ENCODE measurements at places on chromosomes 2 and 18.

DNA sequence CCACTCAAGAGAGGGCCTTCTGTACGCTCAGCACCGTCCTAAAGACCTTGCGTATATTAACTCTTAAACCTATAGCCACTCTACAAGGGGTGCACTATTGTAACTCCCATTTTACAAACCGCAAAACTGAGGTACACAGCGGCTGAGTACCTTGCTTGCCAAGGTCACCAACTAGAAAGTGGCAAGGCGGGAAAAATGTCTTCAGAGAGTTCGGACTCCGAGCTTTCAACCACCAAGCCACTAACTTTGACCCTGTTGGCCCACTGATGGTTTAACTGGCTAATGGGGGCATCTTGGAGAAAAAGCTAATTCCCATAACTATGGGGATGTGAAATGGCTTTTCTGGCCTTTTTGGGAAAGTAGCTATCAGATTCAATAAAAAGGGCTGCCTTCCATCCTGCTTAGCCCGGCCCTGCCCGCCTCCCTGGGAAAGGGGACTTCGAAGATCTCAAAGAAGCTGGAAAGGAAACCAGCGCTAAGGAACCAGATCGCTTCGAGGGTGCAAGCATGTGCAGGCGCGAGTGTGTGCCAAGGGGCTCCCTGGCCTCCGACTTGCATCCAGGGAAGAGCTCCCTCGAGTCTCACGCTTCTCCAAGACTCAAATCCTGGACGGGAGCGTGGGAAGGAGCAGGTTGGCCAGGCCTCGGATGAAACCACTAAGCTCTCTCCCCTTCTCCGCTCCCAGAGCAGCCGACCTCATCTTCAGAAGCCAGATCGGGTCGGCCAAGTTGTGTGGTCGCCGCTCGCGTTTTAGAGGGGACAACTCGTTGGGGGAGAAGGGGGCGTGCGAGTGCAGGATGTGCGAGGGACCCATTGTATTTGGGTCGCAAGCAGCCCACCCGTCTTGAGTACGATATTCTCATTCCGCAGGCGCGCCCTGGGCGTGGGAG, 2.2 kb upstream of the SP5 start:
- no peak overlapping the region for H3K27ac ChIP-seq
- no peaks in the 10 kb centered on the region for H3K36me3 ChIP-seq
- H3K27me3 ChIP-seq = peaks cover 45% of the 10 kb centered on the region

DNA sequence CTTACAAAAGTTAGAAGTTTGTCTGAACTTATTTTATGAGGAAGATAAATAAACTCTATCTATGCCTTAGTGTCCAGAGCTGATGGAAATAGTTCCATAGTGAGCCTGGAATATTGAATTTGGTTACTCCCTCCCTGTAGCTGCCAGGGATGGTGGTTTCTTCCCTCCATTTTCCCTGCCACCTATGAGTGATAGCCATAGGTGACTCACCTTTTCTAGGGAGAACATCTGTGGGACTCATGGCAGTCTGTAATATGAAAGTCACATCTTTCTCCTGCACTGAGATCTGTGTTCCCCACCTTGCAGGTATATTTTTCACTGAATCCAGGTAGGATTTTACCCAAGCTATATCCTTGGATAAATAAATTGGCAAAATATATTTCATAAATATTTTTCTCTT, 148.8 kb downstream of the TPGS2 start:
- H3K27me3 ChIP-seq = no peaks in the 10 kb centered on the region
- H3K4me3 ChIP-seq = no peak overlapping the region
- no peaks in the 10 kb centered on the region for H3K4me1 ChIP-seq
- no peak overlapping the region for H3K27ac ChIP-seq

DNA sequence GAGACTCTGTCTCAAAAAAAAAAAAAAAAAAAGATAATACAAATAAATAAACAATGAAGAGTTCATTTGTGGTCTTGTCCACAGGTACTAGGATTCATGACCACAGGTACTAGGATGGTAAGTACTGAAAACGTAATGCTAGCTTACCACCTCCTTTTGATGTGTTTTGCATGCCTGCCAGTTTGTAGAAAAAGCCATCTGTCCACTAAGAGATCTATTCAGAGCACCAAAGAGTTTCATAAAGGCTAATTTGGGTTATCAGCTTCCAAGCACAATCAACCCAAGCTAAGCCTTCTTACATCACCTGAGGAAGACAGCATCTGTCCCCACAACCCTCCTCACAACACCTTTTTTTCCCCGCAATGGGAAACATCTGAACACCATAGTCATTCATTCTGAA, 477.2 kb downstream of the ZEB2 start:
- DNase-seq = no peak
- H3K4me1 ChIP-seq = no peaks in the 10 kb centered on the region
- no peaks in the 10 kb centered on the region for H3K36me3 ChIP-seq

DNA sequence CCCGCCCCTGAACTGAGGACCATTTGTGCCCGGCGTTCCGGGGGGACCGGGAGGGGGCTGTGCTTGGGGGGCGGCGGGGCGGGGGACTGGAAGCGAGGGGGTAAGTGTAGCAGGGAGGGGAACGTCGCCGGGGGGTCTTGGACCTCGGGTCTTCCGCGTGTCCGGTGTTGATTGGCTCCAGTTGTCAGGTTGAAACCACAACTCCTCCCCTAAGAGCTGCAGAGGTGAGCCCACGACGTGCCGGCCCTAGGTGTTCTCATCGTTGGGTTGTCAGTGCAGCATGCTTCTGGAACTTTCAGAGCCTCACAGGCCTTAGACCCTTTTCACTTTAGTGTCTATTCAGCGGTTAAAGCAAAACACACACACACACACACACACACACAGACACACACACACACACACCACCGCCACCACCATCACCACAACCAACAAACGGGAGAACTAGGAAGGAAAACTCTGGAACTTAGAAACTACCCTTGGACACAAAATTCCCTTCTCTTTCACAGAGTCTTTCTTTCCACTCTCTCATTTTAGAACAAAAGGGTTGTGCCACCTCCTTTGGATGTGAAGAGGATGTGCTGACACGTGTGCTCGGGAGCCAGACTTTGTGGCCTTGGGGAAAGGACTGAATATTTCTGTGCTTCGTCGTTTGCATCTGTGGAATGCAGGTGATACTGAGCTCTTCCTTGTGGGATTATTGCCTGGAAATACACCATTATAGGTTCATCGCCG, 6.7 kb upstream of the DLX2 start:
- peaks cover 23% of the 10 kb centered on the region for H3K4me1 ChIP-seq
- no peak overlapping the region for H3K4me3 ChIP-seq
- no peak for DNase-seq
- peaks cover 53% of the 10 kb centered on the region for H3K27me3 ChIP-seq

Data from sigmoid colon (tissue), 7 donors.